Dorsolateral prefrontal cortex (tissue), 122 donors: ENCODE measurements at places on chromosomes 1 and 21.

DNA sequence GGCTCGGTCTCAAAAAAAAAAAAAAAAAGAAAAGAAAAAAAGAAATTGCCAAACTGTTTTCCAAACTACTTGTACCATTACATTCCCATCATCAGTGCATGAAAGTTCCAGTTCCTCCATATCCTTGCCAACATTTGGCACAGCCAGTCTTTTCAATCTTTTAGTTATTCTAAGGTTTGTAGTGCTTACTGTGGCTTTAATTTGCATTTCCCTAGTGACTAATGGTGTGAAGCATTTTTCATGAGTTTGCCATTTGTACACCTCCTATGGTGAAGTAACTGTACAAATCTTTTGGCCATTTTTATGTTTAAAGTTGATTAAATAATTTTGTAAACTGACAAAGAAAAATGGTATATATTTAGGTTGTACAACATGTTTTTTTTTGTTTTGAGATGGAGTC lies 70.7 kb downstream of the DEGS1 start:
- DNase-seq: no peak

DNA sequence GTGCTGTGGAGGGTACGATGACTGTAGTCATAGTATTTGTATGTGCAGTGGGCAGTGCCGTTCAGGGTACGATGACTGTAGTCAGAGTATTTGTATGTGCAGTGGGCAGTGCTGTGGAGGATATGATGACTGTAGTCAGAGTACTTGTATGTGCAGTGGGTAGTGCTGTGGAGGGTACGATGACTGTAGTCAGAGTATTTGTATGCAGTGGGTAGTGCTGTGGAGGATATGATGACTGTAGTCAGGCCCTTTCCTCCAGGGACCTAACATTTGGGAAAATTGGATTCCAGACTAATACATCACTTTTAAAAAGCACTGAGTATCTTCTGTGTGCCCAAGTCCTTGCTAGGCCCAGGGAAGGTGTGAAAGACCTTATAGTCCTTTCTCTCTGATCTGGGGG lies 2.9 kb downstream of the ZNF672 start:
- DNase-seq: no peak

- DNase-seq: no peak
Measured at GRCh38 chr1:117260761-117261423, 50.2 kb upstream of the VTCN1 start.

GRCh38 chr1:26358411-26359384 lies 4.8 kb upstream of the CRYBG2 start:
- DNase-seq: no peak

DNA sequence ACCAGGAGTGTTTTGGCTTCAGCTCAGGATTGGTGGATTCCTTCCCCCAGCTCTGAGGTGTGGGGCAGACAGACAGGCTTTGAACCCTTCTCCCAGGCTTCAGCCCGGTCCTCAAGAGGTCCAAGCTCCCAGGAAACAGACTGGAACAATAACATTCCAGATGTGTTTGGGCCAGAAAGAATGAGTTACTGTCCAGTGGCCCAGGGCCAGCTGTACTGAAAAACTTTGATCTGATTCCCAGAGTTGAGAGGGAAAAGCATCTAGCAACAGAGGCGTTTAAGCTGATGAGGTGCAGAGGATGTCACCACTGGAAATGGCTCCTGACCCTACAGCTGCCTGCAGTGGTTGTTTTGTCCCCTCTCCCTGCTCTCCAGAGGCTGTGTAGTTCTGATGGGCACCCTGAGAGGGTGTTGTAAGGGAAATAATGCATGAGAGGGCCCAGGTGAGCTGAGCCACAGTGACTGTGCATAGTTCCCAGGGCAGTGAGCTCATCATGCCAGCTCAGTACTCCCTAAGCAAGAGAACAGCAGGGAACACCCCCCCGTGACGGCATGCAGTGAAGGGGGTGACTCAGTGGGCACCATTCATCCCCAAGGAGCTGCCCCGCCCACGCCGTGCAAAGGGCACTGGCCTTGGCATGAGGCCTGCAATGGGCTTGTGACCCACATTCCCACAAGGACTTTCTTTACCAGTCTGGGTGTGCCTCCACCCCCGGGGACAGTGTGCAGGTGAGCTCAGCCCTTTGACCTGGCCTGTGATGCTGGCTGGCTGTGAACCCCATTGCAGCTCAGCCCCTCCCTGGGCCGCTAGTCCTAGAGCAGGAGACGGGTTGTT lies 13.8 kb upstream of the SFN start:
- no peak for DNase-seq

- DNase-seq: no peak
Measured at GRCh38 chr1:5667513-5668325, 324.5 kb downstream of the NPHP4 start.

DNA sequence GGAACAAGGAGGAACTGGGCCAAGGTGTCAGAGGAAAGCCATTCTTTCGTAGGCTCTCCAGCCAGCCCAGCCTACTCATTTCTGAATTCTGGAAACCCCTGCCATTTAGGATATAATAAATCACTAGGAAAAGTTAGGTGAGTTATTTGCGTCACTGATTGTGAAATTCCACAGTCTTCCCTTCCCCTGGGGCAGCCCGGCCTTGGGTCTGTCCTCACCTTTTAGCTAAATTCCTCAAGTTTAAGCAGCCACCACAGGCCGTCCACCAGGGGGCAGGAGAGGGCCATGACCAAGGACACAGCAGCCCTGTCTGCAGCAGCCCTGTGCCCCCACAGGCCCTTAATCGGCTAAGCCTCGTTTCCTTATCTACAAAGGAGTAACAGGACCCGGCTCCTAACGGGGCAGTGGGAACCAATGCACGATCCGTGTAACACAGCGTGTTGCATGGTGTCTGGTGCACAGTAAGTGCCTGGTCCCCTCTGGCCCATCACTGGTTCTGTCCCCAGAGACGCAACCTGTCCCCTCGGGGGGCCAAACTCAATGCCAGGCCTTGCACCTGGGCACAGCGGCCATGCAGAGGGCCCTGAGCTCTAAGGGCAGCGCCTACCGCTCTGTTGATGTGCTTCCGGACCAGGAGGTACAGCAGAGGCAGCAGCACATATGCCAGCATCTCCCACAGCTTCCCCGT lies 18.1 kb downstream of the GPR157 start:
- peak; percentile 92 for DNase-seq
